Hepatic stellate cell (primary cell): ENCODE measurements at places on chromosomes 12 and 14.

- DNase-seq, result no peak
Measured at GRCh38 chr12:44002607-44003006, 166.7 kb downstream of the TMEM117 start.

DNA sequence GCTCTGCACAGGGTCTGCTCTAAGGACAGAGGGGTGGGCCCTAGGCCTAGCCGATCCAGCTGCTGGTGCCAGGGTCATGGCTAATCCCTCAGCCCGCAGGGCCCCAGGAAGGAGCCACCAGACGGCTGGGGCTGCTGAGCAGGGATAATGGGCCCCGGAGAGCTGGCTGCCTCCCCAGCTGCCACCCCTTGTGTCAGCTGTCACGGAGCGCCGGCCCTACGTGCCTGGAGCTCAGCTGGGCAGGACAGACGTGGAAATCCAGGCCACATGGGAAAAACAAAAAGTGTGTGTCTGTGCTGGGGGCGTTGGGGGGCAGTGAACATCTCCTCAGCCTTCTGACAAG lies 36.2 kb downstream of the CHGA start:
- no peak for DNase-seq

DNA sequence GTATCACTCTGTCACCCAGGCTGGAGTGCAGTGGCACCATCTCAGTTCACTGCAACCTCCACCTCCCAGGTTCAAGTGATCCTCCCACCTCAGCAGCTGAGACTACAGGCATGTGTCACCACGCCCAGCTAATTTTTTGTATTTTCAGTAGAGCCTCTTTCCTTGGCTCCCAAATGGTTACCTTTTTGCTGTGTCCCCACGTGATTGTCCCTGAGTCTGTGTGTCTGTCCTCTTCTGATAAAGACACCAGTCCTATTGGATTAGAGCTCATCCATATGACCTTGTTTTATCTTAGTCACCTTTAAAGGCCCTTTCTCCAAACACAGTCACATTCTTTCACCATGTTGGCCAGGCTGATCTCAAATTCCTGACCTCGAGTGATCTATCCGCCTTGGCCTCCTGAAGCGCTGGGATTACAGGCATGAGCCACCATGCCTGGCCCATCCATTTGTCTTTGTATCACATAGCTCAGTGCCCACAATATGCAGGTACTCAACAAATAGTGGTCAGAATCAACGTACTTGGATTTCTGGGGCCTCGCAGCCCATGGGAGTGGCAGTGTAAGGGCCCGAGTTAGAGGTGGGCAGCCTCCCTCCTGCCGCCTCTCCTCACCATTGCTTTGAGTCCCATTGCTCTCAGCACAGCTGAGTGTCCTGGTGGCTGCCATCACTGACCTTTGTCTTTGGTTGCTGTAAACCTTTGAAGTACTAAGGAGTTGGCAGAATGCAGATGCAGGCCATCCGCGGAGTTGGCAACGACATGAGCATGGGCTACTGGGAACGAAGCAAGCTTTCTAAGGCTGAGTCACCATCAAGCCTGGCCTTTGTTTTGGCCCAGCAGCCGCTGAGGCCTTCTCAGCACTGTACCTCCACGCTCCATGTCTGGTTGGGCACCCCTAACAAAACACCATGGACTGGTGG lies 9.3 kb downstream of the TPCN1 start:
- no peak for DNase-seq

DNA sequence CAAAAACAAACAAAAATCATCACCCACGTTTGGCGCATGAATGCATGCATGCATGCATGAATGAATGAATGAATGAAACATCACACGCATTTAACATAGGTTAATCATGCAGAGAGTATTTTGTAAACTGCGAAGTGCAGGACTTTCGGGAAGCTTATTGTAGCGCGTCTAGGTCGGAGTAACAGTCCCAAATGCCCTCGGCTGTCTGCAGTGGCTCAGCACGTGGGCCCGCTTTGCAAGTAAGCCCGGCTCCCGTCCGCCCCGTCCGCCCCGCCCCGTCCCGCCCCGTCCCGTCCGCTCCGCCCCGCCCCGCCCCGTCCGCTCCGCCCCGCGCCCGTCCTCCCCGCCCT lies 263 bp upstream of the IFT81 start:
- DNase-seq, result no peak
